CD4-positive, alpha-beta memory T cell (primary cell): ENCODE measurements at places on chromosomes 1 and 21.

DNA sequence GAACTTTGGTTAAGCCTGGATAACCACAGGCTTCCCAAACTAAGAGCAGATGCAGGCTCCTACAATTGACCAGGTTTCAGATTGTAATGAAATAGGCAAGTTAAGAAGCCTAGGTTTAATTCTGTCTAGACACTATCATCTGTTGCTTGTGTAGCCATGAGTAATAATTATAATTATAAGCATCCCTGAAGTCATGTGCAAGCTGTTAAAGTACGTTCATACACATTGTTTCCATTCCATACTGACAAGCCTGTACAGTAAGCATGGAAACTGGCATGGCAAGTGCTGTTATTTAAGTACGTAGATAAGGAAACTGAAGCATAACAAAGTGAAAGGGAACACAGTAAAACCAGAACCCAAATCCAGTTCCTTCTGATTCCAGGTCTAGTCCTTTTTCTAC lies 557.2 kb upstream of the BEND5 start:
- DNase-seq, result no peak

GRCh38 chr21:41228006-41228370 lies 60.0 kb downstream of the BACE2 start:
- DNase-seq, result no peak

DNA sequence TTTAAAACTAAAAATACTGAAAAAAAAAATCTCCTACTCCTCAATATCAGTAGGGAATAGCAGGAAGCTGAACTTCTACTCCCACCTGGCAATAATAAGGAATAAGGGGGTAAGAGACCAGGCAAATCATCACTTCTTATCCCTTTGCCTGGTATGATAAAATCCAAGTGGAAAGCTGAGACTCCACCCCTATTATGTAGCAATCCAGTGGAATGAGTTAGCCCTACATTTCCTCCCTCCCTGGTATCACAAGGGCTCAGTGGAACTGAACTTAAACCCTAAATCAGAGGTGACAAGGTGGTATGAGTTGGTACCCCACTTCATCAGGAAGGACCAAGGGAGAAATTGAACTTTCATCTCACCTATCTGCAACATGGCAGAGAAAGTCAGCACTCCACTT lies 25.7 kb downstream of the TRIM33 start:
- no peak for DNase-seq

GRCh38 chr1:90573736-90574135 lies 143.4 kb downstream of the BARHL2 start:
- no peak for DNase-seq

GRCh38 chr1:79371802-79372201 lies 365.3 kb upstream of the ADGRL4 start:
- DNase-seq, result no peak

GRCh38 chr1:66182551-66183178 lies 351.3 kb upstream of the SGIP1 start:
- DNase-seq, result peak; percentile 44

GRCh38 chr1:72369069-72369757 lies 86.9 kb upstream of the NEGR1 start:
- DNase-seq, result no peak

DNA sequence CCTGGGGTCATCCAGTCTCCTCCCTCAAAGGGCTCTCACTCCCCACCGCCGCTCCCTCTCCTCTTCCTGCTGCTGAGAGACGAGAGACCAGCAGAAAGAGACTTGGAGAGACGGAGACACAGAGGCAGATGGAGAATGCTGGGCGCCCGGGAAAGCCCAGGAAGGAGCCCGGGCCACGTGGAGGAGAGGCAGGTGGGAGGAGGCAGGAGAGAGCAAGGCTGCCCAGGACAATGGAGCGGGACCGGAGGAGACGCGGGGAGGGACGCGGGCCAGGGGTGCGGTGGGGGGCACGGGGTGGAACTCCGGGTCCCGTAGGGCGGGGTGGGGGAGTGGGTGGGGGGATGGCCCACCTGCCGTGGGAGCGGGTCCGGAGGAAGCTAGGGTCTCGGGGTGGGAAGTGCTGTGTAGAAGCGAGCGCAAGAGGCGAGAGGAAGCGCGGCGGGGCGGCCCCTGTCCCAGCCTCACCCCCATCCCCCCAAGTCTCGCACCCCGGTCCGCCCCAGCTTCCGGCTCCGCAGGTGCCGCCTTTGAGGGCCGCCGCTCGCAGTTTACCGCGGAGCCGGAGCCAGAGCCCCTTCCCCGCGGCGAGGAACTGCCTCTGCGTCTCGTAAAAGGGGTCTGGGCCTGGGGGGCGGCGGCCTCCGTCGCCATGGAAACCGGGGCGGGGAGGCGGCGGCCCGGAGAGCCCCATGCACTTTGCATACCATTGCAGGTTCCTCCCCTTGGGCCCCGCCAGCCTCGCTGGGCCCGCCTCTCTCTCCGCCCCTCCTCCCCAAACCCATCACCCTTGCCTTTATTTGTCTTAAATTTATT lies 11.7 kb upstream of the EPHA2 start:
- DNase-seq, result peak; percentile 65
